ENCODE measurements at places on chromosomes 7 and 10.

DNA sequence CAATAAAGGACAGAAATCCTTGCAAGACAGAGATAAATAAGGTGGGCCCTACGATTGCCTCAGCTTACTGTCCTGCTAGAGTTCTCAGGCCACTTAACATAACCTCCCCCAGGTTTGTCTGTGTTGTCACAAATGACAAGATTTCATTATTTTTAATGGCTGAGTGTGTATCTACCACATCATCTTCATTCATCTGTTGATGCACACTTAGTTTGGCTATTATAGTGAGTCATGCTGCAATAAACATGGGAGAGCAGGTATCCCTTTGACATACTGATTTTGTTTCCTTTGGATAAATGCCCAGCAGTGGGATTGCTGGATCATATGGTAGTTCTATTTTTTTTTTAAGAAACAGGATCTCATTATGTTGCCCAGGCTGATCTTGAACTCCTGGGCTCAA is 60.6 kb downstream of the PRTFDC1 start:
- peak; percentile 19 for DNase-seq

- DNase-seq = peak; percentile 12
Measured at GRCh38 chr10:17430647-17431355, 23.6 kb downstream of the ST8SIA6 start.

DNA sequence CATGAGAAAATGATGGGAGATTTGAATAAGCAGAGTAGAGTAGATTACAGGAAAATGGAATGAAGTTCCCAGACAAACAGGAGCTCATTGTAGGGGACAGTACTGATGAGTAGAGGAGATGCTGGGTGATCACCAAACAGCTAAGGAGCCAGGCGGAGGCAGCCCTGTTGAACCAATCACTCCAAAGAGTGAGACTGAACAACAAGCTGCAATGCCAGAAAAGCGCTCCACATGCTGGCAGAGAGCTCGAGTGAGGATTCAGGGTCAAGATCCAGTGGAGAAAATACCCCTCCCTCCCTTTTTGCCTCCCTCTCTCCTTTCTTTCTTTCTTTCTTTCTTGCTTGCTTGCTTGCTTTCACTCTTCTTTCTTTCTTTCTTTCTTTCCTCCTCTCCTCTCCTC is 133.3 kb downstream of the PFKFB3 start:
- no peak for DNase-seq

GRCh38 chr10:67606572-67606971 is 89.4 kb downstream of the CTNNA3 start:
- DNase-seq = no peak

DNA sequence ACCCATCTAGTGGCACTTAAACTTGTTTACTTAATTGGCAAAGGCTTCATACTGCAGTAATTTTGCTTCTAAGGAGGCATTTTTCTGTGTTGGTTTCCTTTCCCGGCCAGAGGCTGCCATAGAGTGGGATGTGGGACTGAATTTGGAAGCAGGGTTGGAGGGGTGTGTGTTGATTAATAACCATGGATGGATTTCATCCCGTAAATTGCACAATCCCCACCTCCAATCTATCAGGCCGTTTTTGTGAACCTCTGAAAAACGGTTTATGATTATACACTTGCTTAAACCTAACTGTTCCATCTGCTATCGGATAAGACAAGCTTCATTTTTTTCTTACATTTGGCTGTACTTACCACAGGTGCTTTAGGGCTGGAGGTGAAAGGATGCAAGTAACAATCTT is 1.3 kb downstream of the TMEM60 start:
- DNase-seq = no peak

DNA sequence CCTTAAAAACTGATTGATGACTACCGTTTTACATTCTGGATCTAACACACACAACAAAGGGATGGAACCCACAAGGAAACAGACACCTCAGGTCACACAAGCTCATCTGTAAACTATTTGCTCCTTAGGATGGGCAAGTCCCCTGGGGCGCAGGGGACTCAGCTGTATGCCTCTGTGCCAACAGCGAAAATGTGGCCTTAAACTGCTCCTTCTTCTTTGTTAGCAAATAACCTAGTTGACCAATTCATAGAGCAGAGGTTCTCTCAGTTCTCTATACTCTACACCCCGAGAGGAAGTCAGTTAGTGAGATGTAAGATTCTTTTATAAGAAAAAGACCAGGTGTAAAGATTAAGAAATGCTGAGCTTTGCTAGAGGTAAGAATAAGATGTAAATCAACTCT is 181.9 kb upstream of the PRSS58 start:
- no peak for DNase-seq

DNA sequence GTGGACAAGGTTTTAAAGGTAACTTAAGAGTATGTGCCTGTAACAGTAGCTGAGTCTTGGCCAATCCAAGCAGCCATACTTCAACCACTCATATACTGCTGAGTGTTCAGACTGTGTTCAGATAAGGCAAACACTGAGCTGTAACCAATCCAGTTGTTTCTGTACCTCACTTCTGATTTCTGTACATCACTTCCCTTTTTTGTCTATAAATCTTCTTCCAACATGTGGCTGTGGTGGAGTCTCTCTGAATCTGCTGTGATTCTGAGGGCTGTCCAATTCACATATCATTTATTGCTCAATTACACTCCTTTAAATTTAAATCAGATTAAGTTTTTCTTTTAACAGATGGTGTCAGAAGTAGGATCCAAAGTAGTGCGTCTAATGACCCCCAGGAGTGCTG is 149.5 kb upstream of the PHF14 start:
- DNase-seq = no peak

GRCh38 chr10:50395271-50395670 is 144.0 kb upstream of the ASAH2 start:
- no peak for DNase-seq

GRCh38 chr10:62001898-62002297 is 100.4 kb downstream of the ARID5B start:
- no peak for DNase-seq

DNA sequence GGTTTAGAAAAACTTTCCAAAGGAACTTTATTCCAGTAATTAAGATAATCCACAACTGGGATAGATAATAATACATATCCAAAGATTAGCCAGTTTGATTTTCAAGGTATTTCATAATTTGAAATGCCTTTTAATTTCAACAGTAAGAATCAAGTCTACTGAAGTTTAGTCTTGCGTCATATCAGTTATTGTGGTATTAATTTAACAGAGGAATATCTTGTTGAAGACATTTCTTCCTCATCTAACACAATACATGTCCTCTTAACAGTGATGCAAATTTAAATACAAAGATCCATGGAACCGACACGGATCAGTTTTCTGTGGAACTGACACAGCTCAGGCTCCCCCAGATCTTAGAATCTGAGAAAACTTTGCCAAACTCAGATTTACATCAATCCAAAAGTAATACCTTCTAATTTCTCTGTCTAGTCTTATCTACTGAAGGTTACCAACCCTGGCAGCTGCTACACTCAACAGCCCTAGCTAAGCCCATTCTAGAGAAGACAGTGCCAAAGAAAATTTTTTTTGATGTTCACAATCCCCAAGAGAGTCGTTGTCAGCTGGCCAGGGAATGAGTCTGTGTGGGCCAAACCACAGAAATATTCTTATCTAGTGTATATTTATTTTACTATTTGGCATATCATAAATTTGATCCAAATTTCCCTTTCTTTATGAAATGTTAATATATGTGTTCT is 365.2 kb upstream of the MEOX2 start:
- no peak for DNase-seq

GRCh38 chr7:157337316-157338149 is 729 bp downstream of the DNAJB6 start:
- peak; percentile 42 for DNase-seq

- no peak for DNase-seq
Measured at GRCh38 chr10:72162978-72163377, 52.8 kb upstream of the ANAPC16 start.

All from NCI-H345 (cell line).